ENCODE measurements at places on chromosomes 1 and 21.

DNA sequence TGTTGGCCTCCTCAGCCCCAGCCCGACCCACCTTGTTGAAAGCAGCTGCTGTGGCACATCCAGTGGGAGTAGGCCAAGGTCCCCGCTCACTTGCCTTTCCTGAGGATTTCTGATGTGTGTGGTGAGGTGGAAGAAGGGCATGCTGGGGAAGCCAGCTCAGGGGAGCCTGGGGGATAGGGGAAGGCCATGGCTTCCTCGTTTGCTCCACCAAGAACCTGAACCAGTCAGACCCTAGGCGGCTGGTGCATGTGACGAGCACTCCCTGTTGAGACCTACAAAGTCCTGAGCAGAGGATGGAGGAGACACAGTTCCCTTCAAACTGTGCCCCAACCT, 38.0 kb upstream of the SLC30A1 start:
- no peak for DNase-seq

- peak; percentile 34 for DNase-seq
These were observed 6.9 kb downstream of the ACKR1 start for GRCh38 chr1:159211331-159212136.

DNA sequence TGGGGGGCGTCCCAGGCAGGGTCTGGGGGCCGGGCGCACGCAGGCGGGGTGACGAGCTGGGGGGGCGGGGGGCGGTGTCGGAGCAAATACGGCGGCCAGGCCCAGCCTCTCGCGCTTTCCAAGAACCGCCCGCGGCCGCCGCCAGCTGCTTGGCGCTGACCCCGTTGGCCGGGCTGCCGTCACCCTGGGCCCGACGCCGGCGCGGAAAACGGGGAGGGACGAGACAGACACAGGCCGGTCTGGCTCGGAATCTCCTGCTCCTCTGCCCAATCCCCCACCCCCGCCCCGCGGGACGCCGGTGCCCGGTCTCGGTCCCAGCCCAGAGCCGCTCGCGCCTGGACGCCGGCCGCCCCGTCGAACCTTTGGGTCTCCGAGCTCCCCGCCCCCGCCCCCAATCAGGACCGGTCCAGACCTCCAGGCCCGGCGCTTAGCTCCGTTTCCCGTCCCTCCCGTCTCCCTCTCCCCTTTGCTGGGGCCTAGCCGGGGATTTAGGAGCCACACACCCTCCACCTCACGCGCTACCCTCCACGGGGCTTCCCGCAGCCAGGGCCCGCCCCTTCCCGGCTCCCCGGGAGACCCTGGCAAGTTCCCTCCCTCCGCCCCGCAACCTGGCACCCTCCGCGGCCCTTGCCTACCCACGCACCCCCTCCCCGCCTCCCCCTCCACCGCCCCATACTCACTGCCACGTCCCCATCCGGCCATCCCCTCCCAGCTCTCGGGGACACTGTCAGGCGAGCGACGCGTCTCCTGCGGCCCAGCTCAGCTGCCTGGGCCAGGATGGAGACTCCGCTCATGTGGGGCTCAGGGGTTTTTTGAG, 800 bp upstream of the MMP23B start:
- DNase-seq = no peak

- DNase-seq = no peak
These were observed 243.2 kb downstream of the PTBP2 start for GRCh38 chr1:96964761-96965160.

- peak; percentile 27 for DNase-seq
These were observed 127.8 kb downstream of the RGS7 start for GRCh38 chr1:241229216-241229615.

DNA sequence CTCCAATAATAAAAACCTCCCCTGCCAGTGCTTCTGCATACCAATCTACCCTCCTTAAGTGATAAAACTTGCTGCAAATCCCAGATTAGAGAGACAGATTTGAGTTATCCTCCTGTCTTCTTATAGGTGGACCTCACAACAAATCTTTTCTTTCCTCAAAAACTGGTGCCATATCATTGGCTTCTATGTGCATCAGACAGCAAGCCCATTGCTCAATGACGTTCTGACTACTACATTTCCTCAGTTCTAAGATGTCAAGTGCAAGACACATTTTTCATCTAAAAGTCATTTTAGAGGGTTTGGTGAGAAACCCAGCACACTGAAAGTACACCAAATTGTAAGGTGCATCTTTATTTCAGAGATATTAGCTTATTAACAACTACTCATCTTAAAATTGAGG, 107.8 kb upstream of the VAV3 start:
- DNase-seq = no peak

Data from NCI-H2081 (cell line).